ENCODE measurements at places on chromosomes 5 and 9. TPM values are rescaled to one million over a fixed set of nuclear protein-coding genes. Genes with fewer than 3 reads are reported as not detected.
A peak's percentile ranks its signal among the peaks of the same experiment; 100 is the strongest.

The MINAR2 gene
- total RNA-seq = not detected

DNA sequence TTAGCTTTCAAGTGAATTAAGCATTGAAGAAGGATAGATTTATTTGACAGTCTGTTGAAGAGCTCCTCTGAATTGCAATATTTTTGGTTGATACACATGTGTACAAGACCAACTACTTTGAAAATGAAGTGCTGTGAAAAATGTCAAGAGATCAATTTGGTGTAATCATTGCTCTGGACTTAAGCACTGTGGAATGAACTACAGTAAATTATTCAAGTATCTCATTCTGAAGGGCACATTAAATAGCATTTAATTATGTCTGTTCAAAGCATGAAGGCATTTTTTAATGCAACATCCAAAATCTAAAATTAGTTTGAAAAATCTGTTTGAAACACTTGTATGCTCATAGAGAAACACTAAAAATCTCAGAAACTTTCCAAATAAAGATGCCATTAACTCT lies 107.5 kb downstream of the CDH18 start:
- no peaks in the 10 kb centered on the region for H3K27me3 ChIP-seq
- H3K27ac ChIP-seq = no peak overlapping the region
- no peak overlapping the region for H3K4me3 ChIP-seq
- no peaks in the 10 kb centered on the region for H3K36me3 ChIP-seq
- DNase-seq = no peak

The PDCD1LG2 gene
- 4.1 TPM for total RNA-seq

GRCh38 chr9:114382699-114383520 lies 4.9 kb downstream of the AKNA start:
- H3K27me3 ChIP-seq = no peaks in the 10 kb centered on the region
- H3K4me3 ChIP-seq = peak overlapping the region; percentile 100
- H3K27ac ChIP-seq = peak overlapping the region; percentile 98
- H3K4me1 ChIP-seq = peaks cover 62% of the 10 kb centered on the region
- peaks cover 92% of the 10 kb centered on the region for H3K36me3 ChIP-seq
- peak; percentile 59 for DNase-seq

DNA sequence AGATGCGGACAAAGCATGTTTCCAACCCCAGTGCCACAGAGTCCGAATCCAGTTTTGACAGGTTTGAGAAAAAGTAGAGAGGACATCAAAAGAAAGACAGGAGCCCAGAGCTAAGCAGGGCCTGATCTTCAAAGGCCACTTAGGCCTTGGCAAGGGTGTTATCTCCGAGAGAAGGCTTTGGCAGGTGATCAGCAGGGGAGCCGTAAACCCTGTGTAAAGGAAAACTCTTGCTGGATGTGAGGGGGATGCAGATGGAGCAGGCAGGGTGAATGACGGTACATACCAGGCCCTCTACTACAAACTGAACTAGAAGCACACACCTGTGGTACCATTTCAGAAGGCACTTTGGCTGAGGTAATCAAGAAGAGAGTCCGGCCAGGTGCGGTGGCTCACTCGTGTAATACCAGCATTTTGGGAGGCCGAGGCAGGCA lies 1.4 kb upstream of the HNRNPH1 start:
- peaks cover 39% of the 10 kb centered on the region for H3K36me3 ChIP-seq
- H3K27ac ChIP-seq = peak overlapping the region; percentile 98
- H3K4me3 ChIP-seq = peak overlapping the region; percentile 91

- H3K4me3 ChIP-seq = no peak overlapping the region
- DNase-seq = no peak
- no peaks in the 10 kb centered on the region for H3K4me1 ChIP-seq
- no peaks in the 10 kb centered on the region for H3K36me3 ChIP-seq
- H3K27ac ChIP-seq = no peak overlapping the region
Measured at GRCh38 chr9:38024036-38024681, 44.9 kb downstream of the SHB start.

The TEX48 gene
- total RNA-seq = 1.5 TPM

GRCh38 chr9:13244181-13244580 lies 35.3 kb downstream of the MPDZ start:
- H3K27ac ChIP-seq = no peak overlapping the region
- H3K27me3 ChIP-seq = no peaks in the 10 kb centered on the region
- no peaks in the 10 kb centered on the region for H3K4me1 ChIP-seq

The INIP gene
- total RNA-seq = 36.1 TPM

GRCh38 chr5:111159845-111160244 lies 64.3 kb upstream of the CAMK4 start:
- DNase-seq = no peak
- H3K4me1 ChIP-seq = peaks cover 2% of the 10 kb centered on the region
- H3K27ac ChIP-seq = no peak overlapping the region
- H3K27me3 ChIP-seq = no peaks in the 10 kb centered on the region
- no peak overlapping the region for H3K4me3 ChIP-seq
- no peaks in the 10 kb centered on the region for H3K36me3 ChIP-seq

The CXCL14 gene
- total RNA-seq = not detected

DNA sequence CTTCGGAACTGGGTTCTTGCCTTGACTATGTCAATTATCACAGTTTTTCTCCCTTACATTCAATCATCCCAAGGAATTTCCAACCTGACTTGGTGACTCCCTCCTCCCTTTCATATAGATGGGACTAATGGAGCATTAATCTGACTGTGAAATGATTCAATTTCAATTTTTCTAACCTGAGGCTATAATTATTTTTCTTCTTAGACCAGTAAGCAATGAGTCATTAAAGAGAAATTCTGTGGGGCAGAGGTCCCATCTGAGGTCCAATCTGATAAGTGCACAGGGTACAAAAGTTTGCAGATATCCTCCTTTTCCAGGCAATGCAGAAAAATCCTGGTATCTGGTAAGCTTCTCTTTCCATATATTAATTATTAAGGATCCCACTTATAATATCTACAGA lies 18.9 kb downstream of the PDE4D start:
- DNase-seq = no peak
- no peaks in the 10 kb centered on the region for H3K27me3 ChIP-seq
- no peaks in the 10 kb centered on the region for H3K36me3 ChIP-seq
- H3K27ac ChIP-seq = no peak overlapping the region
- no peaks in the 10 kb centered on the region for H3K4me1 ChIP-seq
